Hepatocyte (in vitro differentiated cells): ENCODE measurements at places on chromosomes 3 and 15. TPM values are rescaled to one million over a fixed set of nuclear protein-coding genes. Genes with fewer than 3 reads are reported as not detected.

PLSCR2 gene
- not detected in 2 replicates for total RNA-seq

KCNMB3 gene
- 2.2 and 2.6 TPM in 2 replicates for total RNA-seq

BSN gene
- total RNA-seq: 0.16 and 0.37 TPM in 2 replicates

IQCF6 gene
- total RNA-seq: not detected in 2 replicates

TICRR gene
- 1.3 and 2.3 TPM in 2 replicates for total RNA-seq

CDC25A gene
- total RNA-seq: 5.3 and 7.9 TPM in 2 replicates

ZNF385D gene
- 2.9 and 4.9 TPM in 2 replicates for total RNA-seq

GRM2 gene
- total RNA-seq: 0.27 TPM in 1 of 2 replicates, not detected in the other

CIP2A gene
- total RNA-seq: 5.7 and 9.8 TPM in 2 replicates

WNT7A gene
- total RNA-seq: 0.13 and 0.28 TPM in 2 replicates

C3orf70 gene
- total RNA-seq: 5.1 and 6.0 TPM in 2 replicates

SPSB4 gene
- 1.3 TPM in 2 replicates for total RNA-seq

MKRN2OS gene
- total RNA-seq: 2.8 and 3.0 TPM in 2 replicates

GNAT1 gene
- total RNA-seq: not detected in 2 replicates

- DNase-seq: no peak
- H3K4me3 ChIP-seq: no peak overlapping the region
- peaks cover 3% of the 10 kb centered on the region for H3K27me3 ChIP-seq
- H3K27ac ChIP-seq: no peak overlapping the region
- H3K4me1 ChIP-seq: no peaks in the 10 kb centered on the region
Measured at GRCh38 chr3:12114251-12114650, 44.5 kb downstream of the TIMP4 start.

DNA sequence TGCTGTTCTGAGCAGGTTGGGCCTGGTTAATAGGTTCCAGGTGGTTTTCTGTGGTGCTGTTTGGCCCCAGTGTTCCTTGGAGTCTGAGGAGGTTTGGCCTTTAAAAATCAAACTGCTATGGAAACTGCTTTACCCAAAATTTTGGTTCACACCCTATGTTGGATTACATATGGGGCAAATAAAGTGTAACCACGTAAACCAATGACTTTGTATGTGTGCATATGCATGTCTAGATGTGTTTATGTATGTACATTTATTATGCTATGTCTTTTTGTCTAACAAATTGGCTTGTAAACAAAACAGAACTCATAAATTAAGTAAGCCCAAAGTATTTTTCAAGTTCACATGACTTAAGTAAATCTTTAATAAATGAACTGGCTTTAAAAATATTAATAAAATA is 8.9 kb upstream of the XCR1 start:
- no peak for DNase-seq
- no peak overlapping the region for H3K27ac ChIP-seq
- H3K4me1 ChIP-seq: no peaks in the 10 kb centered on the region
- no peaks in the 10 kb centered on the region for H3K36me3 ChIP-seq
- no peak overlapping the region for H3K4me3 ChIP-seq

DNA sequence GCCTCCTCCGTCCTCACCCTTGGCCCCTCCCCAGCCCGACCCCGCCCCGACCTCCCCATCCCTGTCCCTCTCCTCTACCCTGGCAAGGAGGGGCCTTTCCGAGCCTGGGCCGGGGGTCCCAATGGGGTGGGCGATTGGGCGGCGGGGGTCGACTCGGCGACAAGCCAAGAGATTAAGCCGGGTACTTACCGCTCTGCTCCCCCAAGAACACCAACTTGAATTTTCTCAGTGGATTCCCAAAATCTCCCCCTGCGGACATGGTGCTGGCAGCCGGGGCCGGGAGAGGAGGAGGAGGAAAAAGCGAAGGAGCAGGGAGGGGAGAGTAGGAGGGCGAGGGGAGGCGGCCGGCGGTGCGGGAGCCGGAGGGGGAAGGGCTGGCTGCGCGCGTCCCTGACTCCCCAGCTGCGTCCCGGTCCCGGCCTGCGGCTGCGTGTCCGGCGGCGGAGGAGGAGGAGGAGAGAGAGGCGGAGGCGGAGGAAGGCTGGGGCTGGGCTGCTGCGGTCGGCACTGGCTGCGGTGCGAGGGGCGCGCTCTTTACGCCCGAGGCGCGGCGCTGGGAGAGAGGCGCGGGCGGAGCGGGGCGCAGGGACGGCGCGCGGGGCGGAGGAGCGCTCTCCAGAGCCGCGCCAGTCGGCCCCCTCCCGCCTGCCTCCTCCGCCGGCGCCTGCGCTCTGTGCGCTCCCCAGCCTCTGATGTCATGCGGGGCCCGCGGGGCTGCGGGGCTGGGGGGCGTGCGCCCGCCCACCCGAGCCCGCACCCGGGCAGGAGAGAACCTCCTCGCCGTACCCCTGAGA is at the start of gene RAB6B:
RAB6B (minus strand) TSS at position 675 of the 794 bp plus-strand sequence; CDS start at position 259, 416 bp downstream.
- H3K4me3 ChIP-seq: peak within 1 kb of the TSS; percentile 72
- peak; percentile 85 for DNase-seq
- H3K27ac ChIP-seq: no peak within 1 kb of the TSS
- no peaks in the 10 kb centered on the region for H3K4me1 ChIP-seq
- no peaks in the 10 kb centered on the region for H3K36me3 ChIP-seq
- H3K27me3 ChIP-seq: peaks cover 25% of the 10 kb centered on the region

GRCh38 chr15:39267685-39268084 is 313.2 kb upstream of the THBS1 start:
- H3K27me3 ChIP-seq: no peaks in the 10 kb centered on the region
- no peaks in the 10 kb centered on the region for H3K36me3 ChIP-seq
- H3K27ac ChIP-seq: no peak overlapping the region
- H3K4me1 ChIP-seq: no peaks in the 10 kb centered on the region

DNA sequence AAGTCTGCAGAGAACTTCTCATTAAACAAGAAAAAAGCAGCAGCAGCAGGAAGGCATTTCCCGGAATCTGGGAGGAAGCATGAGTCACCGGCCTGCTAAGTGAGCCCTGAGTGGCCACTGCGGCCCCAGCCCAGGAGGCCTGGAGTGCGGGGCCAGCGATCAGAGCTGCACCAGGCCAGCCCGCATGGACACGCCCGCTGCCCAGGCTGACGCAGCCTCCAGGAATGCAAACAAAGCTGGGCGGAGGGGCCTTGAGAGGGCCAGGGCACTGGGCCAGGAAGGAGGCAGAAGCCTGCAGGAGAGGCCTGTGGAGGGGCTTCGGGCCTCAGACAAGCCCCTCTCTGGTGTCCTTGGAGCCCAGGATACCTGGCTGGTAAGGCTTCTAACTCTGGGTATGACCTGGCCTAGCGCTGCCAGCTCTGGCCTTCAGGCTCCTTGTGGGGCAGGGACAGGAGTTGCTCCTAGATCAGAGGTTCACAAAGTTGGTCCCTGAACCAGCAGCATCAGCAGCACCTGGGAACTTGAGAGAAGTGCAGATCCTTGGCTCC is 101.2 kb downstream of the SMAD6 start:
- no peaks in the 10 kb centered on the region for H3K27me3 ChIP-seq
- no peak overlapping the region for H3K4me3 ChIP-seq
- no peaks in the 10 kb centered on the region for H3K36me3 ChIP-seq
- H3K27ac ChIP-seq: peak overlapping the region; percentile 99
- DNase-seq: peak; percentile 97

- peaks cover 7% of the 10 kb centered on the region for H3K4me1 ChIP-seq
- no peaks in the 10 kb centered on the region for H3K27me3 ChIP-seq
- DNase-seq: no peak
- H3K4me3 ChIP-seq: no peak overlapping the region
Measured at GRCh38 chr3:69008980-69009379, 4.5 kb downstream of the EOGT start.

- peaks cover 17% of the 10 kb centered on the region for H3K4me1 ChIP-seq
- peak; percentile 41 for DNase-seq
- no peaks in the 10 kb centered on the region for H3K27me3 ChIP-seq
- no peaks in the 10 kb centered on the region for H3K36me3 ChIP-seq
Measured at GRCh38 chr3:31610700-31611275, 78.1 kb downstream of the STT3B start.

DNA sequence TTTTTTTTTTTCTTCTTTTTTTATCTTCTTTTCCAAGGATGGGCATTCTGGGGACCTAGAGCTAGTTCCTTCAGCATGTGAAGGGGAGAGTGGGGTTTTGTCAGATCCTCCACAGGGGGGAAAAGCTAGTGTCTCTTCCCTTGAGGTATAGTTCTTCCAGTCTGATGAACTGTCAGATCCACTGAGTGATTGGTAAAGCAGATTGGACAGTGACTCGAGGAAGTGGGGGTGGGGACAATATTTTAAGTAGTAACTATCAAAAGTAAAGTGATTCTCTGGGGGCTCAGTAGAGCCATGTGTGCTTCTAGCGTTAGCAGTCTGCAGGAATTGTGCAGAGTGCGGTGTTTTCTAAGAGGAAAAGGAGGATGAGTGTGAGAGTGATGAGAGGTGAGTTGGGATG is 62.0 kb upstream of the TRIM71 start:
- H3K27ac ChIP-seq: no peak overlapping the region
- no peaks in the 10 kb centered on the region for H3K4me1 ChIP-seq
- no peaks in the 10 kb centered on the region for H3K27me3 ChIP-seq

DNA sequence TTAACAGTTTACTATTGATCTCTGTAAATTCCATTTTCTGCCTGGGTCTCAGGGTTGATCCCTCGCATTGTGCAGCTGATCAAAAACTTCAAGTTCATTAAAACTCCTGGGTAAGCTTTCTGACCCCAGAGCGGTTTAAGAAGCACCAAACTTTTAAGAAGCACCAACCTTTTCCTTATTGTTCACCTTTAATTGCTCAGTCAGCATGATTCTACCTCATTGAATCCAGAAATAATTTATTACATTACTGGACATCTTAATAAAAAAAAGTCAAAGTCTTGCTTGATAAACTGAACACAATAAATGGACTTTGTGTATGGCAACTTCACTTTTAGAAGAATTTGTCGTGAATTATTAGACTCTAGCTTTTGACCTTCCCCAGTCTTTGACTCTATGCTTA is 46.9 kb downstream of the HDGFL3 start:
- H3K4me1 ChIP-seq: no peaks in the 10 kb centered on the region
- H3K27me3 ChIP-seq: no peaks in the 10 kb centered on the region
- H3K4me3 ChIP-seq: no peak overlapping the region

GRCh38 chr3:10328460-10329071 is 7.7 kb upstream of the SEC13 start:
- no peak overlapping the region for H3K4me3 ChIP-seq
- no peaks in the 10 kb centered on the region for H3K4me1 ChIP-seq
- no peaks in the 10 kb centered on the region for H3K36me3 ChIP-seq
- H3K27ac ChIP-seq: no peak overlapping the region
- no peak for DNase-seq

DNA sequence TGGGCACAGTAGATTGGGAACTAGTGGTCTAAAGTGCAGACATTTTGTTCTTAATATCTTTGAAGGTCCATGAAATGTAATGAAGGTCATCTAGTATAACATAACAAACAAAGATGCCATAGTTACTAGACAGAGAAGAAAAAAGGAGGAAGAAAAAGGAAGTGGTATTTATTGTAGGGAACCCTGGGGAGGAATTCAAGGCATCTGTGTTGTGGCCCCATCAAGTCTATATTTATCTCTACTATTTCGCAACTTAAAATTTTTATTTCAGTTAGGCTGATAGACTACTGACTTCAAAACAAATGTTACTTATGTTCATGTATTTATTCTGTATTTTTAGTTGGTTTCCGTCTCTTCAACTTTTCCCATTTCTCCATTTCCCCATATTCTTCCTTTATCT is 48.9 kb upstream of the ZDHHC23 start:
- no peak overlapping the region for H3K4me3 ChIP-seq
- no peak overlapping the region for H3K27ac ChIP-seq
- H3K36me3 ChIP-seq: no peaks in the 10 kb centered on the region
- no peak for DNase-seq
- H3K27me3 ChIP-seq: no peaks in the 10 kb centered on the region
- no peaks in the 10 kb centered on the region for H3K4me1 ChIP-seq

DNA sequence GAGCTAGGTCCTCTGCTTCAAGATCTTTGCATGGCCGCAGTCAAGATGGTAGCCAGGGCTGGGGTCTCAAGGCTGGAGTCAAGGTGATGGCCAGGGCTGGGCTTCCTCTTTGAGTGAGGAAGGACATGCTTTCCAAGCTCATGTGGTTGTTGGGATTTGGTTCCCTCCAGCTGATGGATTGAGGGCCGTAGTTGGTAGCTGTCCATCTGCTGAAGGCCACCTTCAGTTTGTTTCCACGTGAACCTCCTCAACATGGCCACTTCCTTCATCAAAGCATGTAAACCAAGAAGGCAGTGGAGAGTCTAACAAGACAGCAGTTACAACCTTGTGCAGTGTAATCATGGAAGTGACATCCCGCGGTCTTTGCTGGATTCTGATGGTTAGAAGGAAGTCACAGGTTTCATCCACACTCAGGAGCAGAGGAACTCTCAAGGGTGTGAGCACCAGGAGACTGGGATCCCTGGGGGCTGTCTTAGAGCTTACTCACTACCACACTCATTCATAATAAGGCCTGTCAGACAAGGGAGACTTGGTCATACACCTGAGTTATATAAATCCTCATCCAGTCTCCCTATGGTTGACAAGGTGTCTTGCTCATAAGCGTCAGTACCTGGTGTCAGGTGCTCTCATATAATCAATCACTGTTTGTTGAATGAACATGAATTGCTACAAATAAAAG is 42.1 kb downstream of the ABHD5 start:
- no peak overlapping the region for H3K4me3 ChIP-seq
- no peaks in the 10 kb centered on the region for H3K27me3 ChIP-seq
- no peak for DNase-seq
- H3K27ac ChIP-seq: no peak overlapping the region

- no peak overlapping the region for H3K4me3 ChIP-seq
- DNase-seq: no peak
- H3K27me3 ChIP-seq: peaks cover 22% of the 10 kb centered on the region
- H3K4me1 ChIP-seq: no peaks in the 10 kb centered on the region
- no peak overlapping the region for H3K27ac ChIP-seq
Measured at GRCh38 chr15:65396283-65396964, 18.6 kb upstream of the IGDCC3 start.

DNA sequence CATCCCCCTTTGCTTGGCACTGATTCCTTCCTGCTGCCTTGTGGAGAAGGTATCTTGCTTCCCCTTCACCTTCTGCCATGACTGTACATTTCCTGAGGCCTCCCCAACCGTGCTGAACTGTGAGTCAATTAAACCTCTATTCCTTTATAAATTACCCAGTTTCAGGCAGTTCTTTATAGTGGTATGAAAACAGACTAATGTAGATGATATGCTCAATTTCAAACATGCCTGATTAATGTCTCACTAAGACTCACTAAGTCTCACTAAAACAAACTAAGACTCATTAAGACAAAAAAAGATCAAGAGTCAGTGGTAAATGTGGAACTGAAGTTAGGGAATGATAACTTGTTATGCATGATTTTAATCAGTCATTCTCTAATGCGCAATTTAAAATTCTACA is 606.6 kb downstream of the RBMS3 start:
- H3K27me3 ChIP-seq: no peaks in the 10 kb centered on the region
- no peak overlapping the region for H3K4me3 ChIP-seq
- no peak for DNase-seq
- H3K27ac ChIP-seq: no peak overlapping the region
- H3K36me3 ChIP-seq: no peaks in the 10 kb centered on the region

- no peak overlapping the region for H3K4me3 ChIP-seq
- no peaks in the 10 kb centered on the region for H3K36me3 ChIP-seq
- H3K27ac ChIP-seq: no peak overlapping the region
- peaks cover 3% of the 10 kb centered on the region for H3K27me3 ChIP-seq
- DNase-seq: no peak
Measured at GRCh38 chr15:38408576-38408975, 45.4 kb upstream of the FAM98B start.

DNA sequence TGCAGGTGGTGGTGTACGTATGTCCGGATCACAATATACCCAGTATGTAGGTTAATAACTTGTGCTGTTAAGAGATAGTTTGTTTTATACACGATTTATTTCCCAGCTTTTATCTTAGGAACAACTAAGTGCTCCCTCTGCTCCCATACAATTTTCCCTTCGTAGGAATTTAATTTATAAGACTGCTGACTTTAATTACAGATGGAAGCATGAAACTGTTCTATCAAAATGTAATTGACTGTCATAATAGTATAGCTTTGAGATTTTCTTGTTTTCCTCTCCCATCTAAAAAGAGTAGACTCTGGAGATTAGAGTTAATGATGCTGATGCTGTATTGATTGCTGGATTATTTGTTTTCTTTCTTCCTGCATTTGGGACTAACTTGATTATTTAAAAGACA is 370.7 kb upstream of the SGO1 start:
- H3K36me3 ChIP-seq: no peaks in the 10 kb centered on the region
- no peaks in the 10 kb centered on the region for H3K27me3 ChIP-seq
- H3K27ac ChIP-seq: no peak overlapping the region
- no peak overlapping the region for H3K4me3 ChIP-seq
